ENCODE measurements at places on chromosomes 7 and 10.

DNA sequence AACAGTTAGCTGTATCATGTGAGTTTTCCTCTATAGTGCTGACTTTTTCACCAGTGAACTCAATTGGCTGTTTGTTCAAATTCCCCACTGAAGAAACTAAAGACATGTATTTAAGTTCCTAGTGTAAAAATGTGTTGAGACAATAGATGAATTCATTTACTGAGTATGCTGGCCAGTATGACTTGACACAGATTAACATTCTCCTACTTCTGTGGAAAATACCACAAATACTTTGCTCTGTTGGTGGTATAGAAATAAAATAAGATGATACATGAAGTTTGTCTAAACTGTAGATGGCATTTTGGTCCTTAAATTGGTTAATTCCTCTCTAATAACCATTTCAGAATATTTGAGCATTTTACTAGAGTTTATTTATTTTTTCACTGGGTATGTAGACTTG, 227.7 kb upstream of the TEX47 start:
- H3K36me3 ChIP-seq = no peaks in the 10 kb centered on the region
- no peak overlapping the region for H3K4me3 ChIP-seq
- no peak for DNase-seq
- no peaks in the 10 kb centered on the region for H3K27me3 ChIP-seq
- no peak overlapping the region for H3K27ac ChIP-seq
- no peaks in the 10 kb centered on the region for H3K4me1 ChIP-seq

DNA sequence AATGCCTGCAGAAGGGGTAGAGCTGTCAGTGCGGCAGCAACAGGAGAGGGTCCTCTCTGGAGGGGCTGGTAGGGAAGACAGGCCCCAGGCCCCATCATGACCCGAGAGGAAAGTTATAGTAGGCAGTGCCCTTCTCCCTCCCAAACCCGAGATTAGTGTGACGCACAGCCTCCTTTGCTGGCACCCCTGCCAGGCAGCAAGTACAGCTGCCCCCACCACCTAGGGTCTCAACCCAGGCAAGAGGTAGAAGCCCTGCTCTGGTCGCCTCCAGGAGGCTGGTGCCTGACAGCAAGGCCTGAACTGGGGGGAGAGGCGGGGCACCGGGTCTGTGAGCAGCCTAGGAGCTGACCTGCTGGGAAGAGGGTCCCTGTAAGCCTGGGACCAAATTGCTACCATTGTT, 15.5 kb downstream of the LOXL4 start:
- H3K27me3 ChIP-seq = no peaks in the 10 kb centered on the region
- peaks cover 6% of the 10 kb centered on the region for H3K36me3 ChIP-seq
- H3K4me3 ChIP-seq = no peak overlapping the region
- DNase-seq = no peak

GRCh38 chr10:688312-689120, 952 bp downstream of the DIP2C start:
- no peak overlapping the region for H3K27ac ChIP-seq
- H3K4me1 ChIP-seq = peaks cover 3% of the 10 kb centered on the region
- peaks cover 38% of the 10 kb centered on the region for H3K27me3 ChIP-seq
- no peak overlapping the region for H3K4me3 ChIP-seq
- DNase-seq = no peak

DNA sequence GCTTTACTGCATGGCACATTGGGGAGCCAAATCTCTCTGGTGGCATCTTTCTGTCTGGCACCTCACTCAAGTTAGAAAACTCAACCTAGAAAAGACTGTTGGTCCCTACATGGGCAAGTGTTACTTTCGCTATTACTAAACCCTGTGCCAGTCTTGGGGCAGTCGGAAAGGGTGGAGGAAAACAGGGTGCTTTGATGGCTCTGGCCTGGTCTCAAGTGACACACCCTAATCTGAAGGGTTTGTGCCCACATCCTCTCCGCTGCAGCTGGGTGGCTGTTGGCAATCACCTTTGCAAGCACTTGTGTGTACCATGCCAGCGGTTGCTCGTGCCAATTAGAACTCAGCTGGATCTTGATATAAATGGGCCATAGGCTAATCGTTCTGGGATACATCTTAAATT, 159.8 kb upstream of the ITGB1 start:
- H3K27me3 ChIP-seq = no peaks in the 10 kb centered on the region
- peak overlapping the region; percentile 29 for H3K4me3 ChIP-seq
- peak overlapping the region; percentile 55 for H3K27ac ChIP-seq

GRCh38 chr7:148044173-148044572, 546.4 kb upstream of the C7orf33 start:
- H3K36me3 ChIP-seq = no peaks in the 10 kb centered on the region
- no peak overlapping the region for H3K4me3 ChIP-seq
- H3K27ac ChIP-seq = no peak overlapping the region
- no peaks in the 10 kb centered on the region for H3K27me3 ChIP-seq

- H3K27ac ChIP-seq = peak overlapping the region; percentile 99
- DNase-seq = peak; percentile 88
- H3K4me3 ChIP-seq = peak overlapping the region; percentile 94
- peaks cover 59% of the 10 kb centered on the region for H3K4me1 ChIP-seq
- H3K36me3 ChIP-seq = peaks cover 22% of the 10 kb centered on the region
These were observed 2.0 kb downstream of the SRGN start for GRCh38 chr10:69089638-69090599.

- H3K4me1 ChIP-seq = peaks cover 4% of the 10 kb centered on the region
- peaks cover 3% of the 10 kb centered on the region for H3K27me3 ChIP-seq
- no peaks in the 10 kb centered on the region for H3K36me3 ChIP-seq
- DNase-seq = no peak
These were observed 585.2 kb upstream of the CELF2 start for GRCh38 chr10:10432296-10433035.

- H3K27me3 ChIP-seq = peaks cover 6% of the 10 kb centered on the region
- H3K4me1 ChIP-seq = no peaks in the 10 kb centered on the region
- no peak overlapping the region for H3K27ac ChIP-seq
These were observed 6.0 kb downstream of the LEP start for GRCh38 chr7:128247108-128247507.

GRCh38 chr7:23593706-23594105, 3.5 kb upstream of the CCDC126 start:
- H3K36me3 ChIP-seq = no peaks in the 10 kb centered on the region
- H3K27ac ChIP-seq = no peak overlapping the region
- H3K27me3 ChIP-seq = peaks cover 1% of the 10 kb centered on the region
- no peak overlapping the region for H3K4me3 ChIP-seq

Measured in T-helper 2 cell treated with Interferon-gamma antibody and Interleukin-4, amounts not matched to agents 5 μg/mL and 100 μg/mL, for 36 hours (primary cell).